ENCODE measurements at places on chromosomes 12 and 14.

DNA sequence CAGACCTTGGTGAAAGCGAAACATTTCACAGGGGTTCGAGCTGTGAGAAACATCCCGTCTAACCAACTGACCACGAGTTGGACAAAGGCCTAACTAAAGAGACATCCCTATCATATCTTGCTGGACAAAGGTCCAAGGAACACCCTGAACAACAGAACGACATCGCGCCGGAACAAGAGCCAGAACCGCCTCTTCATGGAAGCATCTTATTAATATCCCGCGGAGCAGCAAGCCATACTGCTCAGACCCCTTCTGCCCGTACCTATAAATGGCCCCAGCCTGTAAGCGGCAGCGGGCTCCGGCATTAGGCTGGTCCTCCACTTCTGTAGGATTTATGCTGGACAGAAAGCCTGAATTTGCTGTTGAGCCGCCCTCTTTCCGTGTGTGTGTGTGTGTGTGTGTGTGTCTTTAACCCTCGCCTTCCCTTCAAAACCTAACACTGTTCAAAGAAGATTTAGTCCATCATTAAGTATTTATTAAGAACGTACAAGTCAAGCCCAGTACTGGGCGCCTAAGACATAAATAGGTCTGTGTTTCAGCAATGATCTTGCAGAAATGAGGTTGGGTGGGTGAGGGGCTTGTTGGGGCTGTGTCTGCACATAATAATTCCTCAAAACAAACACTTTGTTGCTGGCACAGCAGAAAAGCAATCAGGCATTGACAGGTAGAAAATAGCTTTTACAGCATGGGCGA, 1.9 kb downstream of the SLC6A15 start:
- no peak for DNase-seq

DNA sequence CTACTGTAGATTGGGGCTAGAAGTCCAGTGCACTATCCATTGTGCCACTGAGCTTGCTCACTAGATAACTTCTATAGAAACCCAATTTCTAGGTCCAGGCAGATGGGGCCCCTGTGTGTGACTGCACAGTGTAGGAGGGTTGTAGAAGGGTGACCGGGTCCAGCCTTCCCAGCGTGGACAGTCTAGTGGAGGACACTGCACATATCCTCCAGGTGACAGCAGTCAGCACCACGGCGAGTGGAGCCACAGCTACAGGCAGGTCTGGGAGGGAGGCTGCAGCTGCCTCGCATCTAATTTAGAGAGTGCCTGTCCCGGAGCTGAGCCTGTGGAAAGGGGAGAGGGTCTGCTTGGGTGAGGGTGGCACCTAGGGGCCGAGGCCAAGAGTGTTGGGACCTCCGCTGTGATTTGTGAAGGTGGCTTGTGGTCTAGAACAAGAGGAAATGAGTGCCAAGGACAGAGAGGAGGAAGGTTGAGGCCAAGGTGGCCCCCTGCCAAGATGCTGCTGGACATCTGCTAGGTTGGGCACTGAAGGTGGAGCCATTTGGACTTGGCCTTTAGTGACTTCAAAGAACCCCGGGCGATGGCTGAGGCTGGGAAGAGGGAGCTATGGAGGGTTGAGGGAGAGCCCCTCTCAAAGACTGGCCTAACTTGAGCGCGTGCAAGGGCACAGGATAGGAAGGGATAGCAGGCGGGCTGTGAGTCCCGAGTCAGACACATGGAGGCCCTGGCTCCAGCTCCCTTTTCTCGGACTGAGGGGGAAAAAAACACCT, 46.0 kb upstream of the TRAF3 start:
- peak; percentile 54 for DNase-seq

- DNase-seq: no peak
These were observed 26.9 kb upstream of the PTGDR start for GRCh38 chr14:52240623-52241022.

DNA sequence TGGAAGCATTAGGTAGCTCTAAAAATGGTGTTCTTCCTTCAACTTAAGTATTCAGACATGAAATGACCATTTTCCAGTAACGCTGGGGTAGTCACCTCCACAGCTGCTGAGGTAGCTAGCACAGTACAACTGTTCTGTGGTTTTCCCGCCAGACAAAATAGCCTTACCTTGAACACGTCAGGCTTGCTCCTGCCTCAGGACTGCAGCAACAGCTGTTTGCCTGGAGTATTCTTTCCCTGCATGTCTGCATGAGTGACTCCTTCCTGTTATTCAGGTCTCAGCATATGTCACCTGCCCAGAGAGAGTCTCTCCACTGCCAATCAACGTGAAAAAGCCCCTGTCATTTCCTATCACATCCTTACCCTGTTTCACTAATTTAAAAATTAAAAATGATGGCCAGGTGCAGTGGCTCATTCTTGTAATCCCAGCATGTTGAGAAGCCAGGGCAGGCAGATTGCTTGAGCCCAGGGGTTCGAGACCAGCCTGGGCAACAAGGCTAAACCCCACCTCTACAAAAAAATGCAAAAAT, 37.9 kb downstream of the WDR89 start:
- no peak for DNase-seq

DNA sequence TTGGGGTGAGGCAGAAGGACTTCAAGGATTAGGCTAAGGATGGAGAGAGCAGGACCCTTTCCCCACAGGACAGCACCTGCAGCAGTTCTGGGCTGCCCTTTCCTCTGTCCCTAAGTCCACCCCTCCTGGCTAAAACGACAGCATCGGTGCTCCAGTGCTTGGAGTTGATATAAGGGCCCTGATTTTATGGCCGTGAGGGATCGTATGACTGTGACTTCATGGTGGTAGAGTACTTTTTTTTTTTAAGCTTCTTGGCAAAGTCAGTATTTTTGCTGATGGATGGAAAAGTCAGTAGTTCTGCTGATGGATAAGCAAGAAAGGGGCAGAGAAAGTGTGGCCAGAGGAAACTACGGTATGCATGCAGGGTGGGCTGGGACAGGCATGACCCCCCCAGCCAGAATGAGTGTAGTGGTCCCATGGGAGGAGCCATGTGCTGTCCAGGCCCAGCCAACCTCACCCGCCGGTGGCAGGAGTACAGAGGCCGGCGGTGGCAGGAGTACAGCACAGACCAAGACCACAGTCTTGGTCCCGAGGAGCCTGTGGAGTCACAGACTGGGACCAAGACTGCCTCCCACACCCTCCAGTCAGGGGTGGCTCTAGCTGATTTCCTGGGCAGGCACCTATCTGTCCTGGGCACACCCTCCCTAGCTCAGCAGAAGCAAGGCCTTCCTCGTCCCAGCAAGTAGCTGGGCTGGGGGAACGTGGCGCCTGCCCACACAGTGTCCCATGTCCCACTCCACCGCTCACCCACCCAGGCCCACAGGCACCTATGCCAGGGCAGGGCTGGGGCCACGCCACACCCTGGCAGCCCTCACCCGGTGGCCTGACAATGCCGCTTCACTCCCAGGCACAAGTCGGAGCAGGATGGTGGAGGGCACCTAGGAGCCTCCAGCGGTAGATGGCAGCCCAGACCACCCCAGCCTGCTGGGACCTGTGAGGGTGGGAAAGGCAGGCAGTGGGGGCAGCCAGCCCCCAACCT, 46.3 kb downstream of the CCDC88C start:
- no peak for DNase-seq

GRCh38 chr12:31714406-31715271, 14.2 kb downstream of the AMN1 start:
- DNase-seq: no peak

- DNase-seq: no peak
These were observed 25.0 kb upstream of the HIGD1C start for GRCh38 chr12:50927356-50927755.

DNA sequence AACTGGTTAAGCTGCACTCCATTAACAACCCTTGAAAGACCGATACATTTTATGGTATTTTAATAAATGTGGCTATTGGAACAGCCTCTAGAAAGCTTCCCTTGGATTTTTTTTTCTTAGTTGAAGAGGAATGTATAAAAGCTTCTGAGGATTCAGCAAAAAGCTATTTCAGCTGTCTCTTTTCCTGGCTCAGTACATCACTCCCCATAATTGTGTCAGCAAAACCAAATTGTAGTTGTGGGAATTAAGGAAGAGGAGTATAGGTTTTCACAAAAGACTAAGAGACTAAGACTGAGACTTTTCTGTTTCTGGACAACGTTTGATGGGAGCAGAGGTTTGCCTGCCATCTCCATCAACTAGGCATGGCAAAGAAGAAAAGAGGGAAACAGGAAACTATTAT, 106.5 kb downstream of the C12orf50 start:
- no peak for DNase-seq

DNA sequence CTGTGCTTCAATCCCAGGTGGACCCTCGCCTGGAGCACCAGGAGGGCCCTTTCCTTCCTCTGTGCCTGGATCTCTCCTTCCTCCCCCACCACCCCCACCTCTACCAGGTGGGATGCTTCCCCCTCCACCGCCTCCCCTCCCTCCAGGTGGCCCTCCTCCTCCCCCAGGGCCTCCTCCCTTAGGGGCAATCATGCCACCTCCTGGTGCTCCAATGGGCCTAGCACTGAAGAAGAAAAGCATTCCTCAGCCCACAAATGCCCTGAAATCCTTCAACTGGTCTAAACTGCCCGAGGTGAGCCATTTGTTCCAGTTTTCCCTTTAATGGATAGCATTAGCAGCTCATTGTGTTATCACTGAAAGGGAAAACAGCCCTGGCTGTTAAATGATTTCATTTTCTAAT, 134.0 kb downstream of the GPR135 start:
- no peak for DNase-seq

DNA sequence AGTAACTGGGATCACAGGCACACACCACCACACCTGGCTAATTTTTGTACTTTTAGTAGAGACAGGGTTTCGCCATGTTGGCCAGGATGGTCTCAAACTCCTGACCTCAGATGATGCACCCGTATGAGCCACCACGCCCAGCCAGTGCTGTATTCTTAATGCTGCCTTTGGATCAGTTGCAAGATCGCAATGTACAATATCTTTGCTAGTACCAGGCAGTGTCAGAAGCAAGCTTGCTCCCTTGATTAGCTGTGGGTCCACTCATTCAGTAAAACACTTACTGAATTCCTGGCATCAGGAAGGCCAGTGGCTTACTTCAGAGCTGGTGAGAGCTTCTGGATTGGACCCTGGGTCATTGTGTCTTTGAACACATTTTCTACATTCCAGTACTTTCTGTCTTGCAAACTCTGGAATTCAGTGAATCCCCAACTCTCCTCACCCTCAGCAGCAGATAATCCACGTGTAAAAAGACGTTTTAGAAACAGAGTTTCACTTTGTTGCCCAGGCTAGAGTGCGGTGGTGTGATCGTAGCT, 1183.7 kb downstream of the AACS start:
- DNase-seq: no peak

DNA sequence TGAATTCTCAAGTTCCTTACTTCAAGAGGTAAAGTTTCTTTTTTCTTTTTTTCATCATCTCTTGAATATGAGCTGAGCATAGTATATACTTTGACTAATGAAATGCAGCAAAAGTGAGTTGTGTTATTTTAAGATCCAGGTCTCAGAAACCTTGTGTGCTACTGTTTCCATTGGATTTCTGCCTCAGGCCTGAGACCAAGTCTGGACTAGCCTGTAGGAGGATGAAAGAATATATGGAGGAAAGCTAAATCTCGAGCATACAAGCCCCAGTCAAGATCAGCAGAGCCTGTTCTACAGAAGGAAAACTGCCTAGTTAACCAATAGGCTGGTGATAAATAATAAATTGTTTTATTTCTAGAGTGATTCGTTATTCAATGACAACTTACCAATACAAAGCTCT, 652.5 kb downstream of the C12orf50 start:
- no peak for DNase-seq

- no peak for DNase-seq
These were observed 104.5 kb downstream of the MNAT1 start for GRCh38 chr14:60839057-60839456.

DNA sequence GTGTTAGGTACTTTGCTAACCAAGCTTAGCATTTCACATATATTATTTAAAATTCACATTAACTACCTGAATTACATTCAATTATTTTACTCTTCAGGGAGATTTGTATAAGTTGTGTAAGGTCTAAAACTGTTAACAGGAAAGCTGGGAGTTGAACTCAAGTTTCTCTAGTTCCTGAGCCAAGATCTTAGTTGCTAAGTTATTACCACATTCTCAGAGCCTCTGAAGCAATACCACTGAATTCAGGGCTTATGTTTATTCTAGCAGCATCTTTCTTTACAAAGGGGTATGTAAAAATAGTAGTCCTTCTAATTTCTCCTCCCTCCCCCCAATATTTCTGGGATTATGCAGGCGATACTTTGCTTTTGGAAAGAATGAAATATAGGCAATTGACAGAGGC, 786.8 kb downstream of the DIO2 start:
- no peak for DNase-seq

DNA sequence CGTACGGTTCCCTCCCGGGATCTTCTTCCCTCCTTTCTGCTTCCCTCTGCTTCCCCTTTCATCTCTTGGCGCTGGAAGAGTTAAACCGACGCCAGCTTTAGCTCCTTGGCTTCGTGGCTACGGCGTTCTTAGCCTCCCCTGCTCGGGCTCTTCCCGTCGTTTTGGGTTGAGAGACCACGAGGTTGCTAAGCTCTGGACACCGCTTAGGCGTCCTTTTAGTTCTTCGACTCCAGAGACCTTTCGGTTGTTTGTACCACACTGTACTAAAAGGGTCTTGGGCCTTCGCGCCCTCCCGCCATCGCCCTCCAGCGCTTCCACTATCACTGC, 545 bp downstream of the CPSF2 start:
- no peak for DNase-seq

- no peak for DNase-seq
These were observed 828 bp downstream of the MMAB start for GRCh38 chr12:109572506-109572845.

GRCh38 chr14:45091710-45092109, 7.8 kb downstream of the PRPF39 start:
- no peak for DNase-seq

GRCh38 chr12:55965941-55966407, at the start of gene PMEL:
Gene PMEL, minus strand, starts transcription at chr12:55966042. Its CDS starts 31 bp downstream, at chr12:55966011.
- DNase-seq: no peak

GRCh38 chr14:49653508-49653907, 18.5 kb upstream of the DNAAF2 start:
- DNase-seq: no peak

DNA sequence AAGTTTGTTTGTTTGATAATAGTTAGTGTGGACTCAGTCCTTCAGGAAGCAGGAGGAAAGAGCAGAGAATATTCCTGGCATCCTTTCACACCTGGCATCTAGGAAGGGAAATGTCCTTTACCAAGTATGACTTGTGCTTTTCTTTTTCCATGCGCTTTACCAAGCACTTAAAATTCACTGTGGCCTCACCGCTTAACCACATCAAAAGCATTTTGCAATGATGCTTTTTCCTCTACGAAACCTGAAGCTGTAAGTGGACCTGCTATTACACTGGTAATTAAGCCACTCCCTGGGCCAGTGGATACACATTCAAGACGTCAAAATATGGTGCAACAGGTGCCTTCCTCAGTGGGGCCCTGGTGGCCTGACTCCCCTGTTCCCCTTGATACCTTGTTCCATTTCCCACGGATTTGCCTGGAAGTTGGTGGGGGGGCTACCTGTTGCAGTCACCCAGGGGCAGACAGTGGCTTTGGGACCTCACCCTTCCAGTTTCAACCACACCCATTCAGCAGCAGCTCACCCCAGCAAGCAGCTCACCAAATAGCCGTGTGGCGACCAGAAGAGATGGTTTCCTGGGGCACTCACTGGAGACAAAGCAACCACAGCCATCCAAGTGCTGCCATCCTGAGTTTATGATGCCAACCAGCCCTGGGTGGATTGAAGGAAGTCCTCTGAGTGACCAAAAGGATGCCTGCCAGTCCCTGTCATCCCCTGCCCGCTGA, 14.2 kb upstream of the FZD10 start:
- DNase-seq: no peak

GRCh38 chr12:52350786-52351185, 16.5 kb downstream of the KRT85 start:
- no peak for DNase-seq

- DNase-seq: peak; percentile 81
These were observed 58.9 kb downstream of the ANAPC7 start for GRCh38 chr12:110344657-110345056.

- DNase-seq: no peak
These were observed 74.7 kb downstream of the NIN start for GRCh38 chr14:50756300-50756699.

All from vagina (tissue), 2 donors.